ENCODE measurements at places on chromosomes 3 and 15. TPM values are rescaled to one million over a fixed set of nuclear protein-coding genes. Genes with fewer than 3 reads are reported as not detected.

Gene ADAMTS17
- total RNA-seq: 1.9 TPM

Gene MAGI1
- 4.3 TPM for total RNA-seq

Gene HTR3E
- not detected for total RNA-seq

Gene GPR87
- total RNA-seq: 0.53 TPM

Gene TMEM212
- total RNA-seq: not detected

Gene TATDN2
- total RNA-seq: 60.2 TPM

Gene ACTRT3
- total RNA-seq: 0.49 TPM

Gene CELF6
- total RNA-seq: 0.29 TPM

Gene IL17RD
- not detected for total RNA-seq

Gene POC1A
- 29.5 TPM for total RNA-seq

Gene ATP8B4
- 69.2 TPM for total RNA-seq

Gene CCDC50
- total RNA-seq: 21.3 TPM

Gene HIGD2B
- 0.53 TPM for total RNA-seq

Gene MAP6D1
- total RNA-seq: 0.47 TPM

Gene SV2B
- not detected for total RNA-seq

Gene CIB2
- total RNA-seq: 0.94 TPM

- no peak for DNase-seq
Observed at GRCh38 chr15:73558529-73558928, 74.7 kb downstream of the NPTN start.

DNA sequence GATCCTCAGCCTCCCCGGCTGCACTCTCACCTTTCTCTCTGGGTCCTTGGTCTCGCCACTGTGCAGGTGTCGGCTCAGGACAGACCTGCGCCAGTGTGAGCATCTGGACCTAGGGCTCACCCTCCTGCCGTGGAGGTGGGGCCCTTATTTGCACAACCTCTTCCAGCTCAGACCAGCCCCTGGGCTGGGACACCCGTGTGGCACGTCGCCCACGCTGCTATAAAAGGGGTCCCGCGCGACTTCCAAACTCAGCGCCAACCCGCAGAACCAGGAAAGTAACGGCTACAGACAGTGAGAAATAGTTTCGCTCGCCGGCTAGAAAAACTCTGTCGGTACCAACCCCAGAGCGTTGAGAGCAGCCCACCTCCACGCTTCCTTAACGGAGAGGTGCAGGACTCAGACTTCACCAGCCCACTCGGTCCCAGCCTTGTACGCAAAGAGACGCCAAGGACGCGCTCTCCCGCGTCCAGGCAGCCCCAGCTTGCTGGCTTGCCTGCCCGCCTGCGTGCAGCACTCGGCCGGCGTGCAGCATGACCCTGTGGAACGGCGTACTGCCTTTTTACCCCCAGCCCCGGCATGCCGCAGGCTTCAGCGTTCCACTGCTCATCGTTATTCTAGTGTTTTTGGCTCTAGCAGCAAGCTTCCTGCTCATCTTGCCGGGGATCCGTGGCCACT is at the start of the genes DUOX2 and DUOXA2:
DUOX2 (minus strand) TSS at position 97 of the 675 bp plus-strand sequence. CDS start 761 bp downstream, outside the sequence.
DUOXA2 (plus strand) TSS at position 251 of the 675 bp plus-strand sequence; CDS start at position 531, 280 bp downstream.
- DNase-seq: no peak

DNA sequence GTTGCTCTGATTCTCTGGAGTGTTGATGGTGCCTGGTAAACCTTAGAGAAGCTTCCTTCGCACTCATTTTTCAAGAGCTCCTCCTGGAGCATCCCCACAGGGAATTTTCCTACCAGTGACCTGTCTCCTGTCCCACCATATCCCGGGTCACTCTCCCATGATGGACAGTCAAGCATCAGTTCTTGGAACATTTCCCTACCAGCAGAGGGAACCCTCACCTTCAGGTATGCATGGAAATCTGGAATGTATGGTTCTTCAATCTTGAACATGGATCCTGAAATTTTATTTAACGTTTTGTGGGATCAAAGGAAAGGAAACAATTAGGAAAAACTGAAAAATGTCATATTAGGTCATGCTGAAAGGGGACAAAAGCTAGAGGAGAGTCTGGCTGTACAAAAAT is 153.8 kb downstream of the SPATA16 start:
- DNase-seq: no peak

DNA sequence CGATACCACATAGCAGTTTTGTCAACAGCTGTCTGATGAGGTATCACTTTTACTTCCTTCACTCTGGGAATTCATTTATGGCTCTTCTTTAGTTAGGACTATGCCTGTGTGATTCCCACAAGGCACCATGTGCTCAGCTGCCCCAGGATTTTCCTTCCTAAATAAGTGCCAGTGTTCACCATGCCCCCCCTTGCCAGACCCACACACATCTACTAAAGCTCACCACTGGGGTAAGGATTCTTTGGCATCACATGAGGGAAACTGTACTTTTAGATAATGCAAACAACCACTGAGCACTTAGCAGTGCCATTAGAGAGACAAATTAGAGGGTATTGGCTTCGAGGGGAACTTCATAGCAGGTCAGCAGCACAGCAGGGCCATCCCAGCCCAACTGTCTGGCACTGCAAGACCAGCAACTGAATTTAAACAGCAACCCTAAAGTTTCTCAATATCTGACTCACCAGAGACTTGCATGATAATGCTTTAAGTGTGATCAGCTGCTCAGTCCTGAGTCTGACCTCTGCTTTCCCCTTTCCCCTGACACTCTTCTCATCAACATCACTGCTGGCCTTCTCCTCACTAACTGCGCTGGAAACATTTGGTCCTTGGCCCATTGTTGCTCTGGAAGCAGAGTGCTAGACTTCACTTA is 114.3 kb downstream of the STAC start:
- no peak for DNase-seq

- DNase-seq: no peak
Observed at GRCh38 chr3:138344754-138345153, 3.6 kb upstream of the MRAS start.

DNA sequence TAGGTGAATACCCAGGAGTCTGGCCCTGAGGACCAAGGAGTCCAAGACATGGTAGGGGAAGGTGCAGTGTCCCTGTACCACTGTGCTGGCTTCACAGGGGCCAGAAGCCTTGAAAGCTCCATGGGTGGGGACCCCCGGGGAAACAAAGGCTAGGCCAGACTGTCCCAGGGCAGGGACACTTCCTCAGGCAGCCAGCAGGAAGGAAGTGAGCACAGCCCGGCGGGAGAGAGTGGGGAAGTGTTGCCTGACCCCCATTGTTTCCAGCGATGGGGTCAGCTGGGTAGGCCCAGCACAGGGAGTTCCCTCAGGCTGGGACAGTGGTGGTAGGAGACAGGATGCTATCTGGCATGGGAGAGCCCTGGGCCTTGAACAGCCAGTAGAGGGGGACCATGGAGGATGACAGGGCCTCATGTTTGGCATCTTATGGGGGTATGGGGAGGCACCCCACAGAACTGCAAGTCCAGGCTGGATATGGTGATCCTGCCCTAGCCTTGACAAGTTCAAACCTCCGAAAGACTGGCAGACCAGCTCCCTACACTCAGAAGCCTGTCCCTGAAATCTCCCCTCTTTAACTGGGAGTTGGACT is 1.2 kb upstream of the HYAL2 start:
- DNase-seq: peak; percentile 39

DNA sequence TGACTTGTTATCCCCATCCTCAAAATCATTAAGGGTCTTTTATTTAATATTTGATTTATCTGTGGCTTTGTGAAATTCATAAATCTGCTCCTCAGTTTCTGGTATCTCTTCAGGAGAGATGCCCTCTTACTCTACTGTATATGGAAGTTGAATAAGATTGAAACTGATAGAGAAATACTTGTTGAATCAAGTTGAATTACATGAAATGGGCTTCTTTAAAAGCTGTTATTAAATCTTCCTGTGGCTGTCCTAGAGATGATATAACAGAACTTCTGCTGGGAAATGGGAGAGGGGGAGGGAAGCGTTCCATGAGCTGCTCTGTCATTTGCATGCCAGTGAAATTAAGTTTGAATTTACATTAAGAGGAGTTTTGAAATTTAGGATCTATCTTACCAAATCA is 494.4 kb upstream of the TPRG1 start:
- DNase-seq: no peak

- no peak for DNase-seq
Observed at GRCh38 chr15:81454024-81454423, 80.0 kb upstream of the TMC3 start.

DNA sequence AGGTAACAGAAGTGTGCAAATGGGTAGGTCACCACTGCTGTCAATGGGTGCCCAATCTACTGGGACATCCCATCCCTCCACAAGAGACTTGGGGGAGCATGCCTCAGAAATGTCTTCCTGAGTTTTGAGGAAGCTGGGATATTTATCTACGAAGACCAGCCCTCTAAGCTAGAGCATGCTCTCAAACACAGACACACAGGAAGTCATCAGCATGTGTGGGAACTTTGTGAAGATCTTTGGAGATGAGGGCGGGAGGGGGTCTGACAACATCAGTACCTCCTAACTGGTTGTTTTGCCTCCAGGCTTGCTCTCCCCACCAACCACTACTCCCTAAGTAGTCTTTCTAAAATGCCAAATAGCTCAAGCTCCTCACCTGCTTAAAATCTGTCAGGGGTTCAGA is 3.5 kb upstream of the MEF2A start:
- DNase-seq: no peak

DNA sequence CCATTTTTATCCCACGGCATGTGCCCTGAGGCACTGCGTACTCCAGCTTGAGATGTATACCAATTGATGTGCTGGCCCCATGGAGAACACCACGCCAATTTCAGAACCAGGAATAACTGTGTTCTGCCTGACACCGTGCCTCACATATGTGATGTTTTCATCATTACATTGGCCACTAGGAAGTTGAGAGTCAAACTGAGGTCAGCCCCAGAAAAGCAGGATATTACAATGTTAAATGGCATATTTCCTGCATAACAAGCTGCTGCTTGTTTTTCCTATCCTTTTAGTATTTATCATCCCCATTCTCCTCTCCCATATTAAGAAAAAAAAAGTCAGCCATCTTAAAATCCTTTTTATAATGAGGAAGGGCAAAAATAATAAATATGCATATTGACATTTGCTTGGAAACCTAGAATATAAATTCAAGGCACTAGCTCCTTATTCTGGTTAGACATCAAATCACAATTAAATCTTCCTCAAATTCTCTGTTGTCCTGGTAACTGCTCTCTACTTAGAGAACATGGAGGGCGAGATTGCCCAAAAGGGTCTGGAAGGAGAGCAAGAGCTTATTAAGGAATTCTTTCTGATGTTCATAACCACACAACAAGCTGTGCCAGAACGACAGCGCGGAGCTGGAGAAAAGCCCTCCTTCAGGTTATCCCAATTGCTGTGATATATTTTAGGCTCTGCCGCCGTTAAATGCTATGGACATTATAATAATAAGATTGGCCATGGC is 112.6 kb downstream of the UACA start:
- DNase-seq: no peak

DNA sequence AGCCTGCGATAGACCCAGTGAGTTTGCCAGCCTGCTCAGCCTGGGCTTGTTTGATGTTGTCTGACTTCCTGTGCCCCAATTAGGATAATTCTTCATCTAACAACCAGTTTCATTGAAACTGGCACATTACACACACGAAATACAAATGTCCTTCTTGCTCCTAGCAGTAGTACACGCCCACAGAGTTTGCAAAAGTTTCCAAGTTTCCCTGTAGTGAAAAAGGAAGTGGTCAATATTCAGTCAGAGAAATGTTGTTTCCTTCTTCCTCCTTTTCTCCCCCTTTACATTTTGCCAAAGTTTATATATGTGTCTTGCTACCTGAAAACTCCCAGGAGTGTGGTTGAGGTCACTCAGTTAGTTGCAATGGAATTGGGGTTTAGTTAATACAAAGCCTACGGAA is 58.4 kb upstream of the LRTM1 start:
- DNase-seq: no peak

- no peak for DNase-seq
Observed at GRCh38 chr3:99846477-99847160, 29.0 kb downstream of the CMSS1 start.

DNA sequence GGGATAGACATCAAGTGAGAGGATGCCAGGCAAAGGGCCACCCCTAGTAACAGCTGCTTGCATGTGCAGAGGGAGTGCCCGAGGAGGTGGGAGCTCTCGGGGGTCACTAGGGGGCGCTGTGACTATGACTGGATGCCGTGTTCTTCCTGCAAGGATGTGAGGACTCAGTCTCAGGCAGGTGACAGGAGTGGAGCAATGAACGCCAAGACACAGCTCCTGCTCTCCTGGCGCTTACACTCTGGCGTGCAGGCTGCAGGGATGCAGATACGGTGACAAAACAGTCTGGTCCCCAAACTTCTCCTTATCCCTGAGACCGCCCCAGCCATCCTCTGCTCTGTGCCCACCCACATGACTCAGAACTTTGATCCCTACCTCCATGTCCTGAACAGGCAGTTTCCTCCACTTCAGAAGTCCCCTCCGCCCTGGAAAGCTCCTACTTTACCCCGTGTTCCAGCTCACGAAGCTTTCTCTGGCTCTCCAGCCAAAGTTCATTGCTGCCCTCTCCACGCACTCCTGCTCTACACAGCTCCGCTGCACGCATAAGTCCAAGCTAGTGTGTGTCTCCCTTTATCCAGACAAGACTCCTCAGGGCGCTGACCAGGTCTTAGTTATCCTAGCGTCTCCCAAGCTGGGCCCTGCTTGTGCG is 14.7 kb downstream of the RHOV start:
- peak; percentile 91 for DNase-seq

GRCh38 chr15:77702211-77702957 is 69.7 kb upstream of the LINGO1 start:
- DNase-seq: peak; percentile 43

- no peak for DNase-seq
Observed at GRCh38 chr15:32659340-32660155, 18.0 kb downstream of the SCG5 start.

GRCh38 chr15:22788004-22788403 is 1.6 kb downstream of the NIPA1 start:
- no peak for DNase-seq

- no peak for DNase-seq
Observed at GRCh38 chr15:97652041-97652440, 308.5 kb upstream of the ARRDC4 start.

DNA sequence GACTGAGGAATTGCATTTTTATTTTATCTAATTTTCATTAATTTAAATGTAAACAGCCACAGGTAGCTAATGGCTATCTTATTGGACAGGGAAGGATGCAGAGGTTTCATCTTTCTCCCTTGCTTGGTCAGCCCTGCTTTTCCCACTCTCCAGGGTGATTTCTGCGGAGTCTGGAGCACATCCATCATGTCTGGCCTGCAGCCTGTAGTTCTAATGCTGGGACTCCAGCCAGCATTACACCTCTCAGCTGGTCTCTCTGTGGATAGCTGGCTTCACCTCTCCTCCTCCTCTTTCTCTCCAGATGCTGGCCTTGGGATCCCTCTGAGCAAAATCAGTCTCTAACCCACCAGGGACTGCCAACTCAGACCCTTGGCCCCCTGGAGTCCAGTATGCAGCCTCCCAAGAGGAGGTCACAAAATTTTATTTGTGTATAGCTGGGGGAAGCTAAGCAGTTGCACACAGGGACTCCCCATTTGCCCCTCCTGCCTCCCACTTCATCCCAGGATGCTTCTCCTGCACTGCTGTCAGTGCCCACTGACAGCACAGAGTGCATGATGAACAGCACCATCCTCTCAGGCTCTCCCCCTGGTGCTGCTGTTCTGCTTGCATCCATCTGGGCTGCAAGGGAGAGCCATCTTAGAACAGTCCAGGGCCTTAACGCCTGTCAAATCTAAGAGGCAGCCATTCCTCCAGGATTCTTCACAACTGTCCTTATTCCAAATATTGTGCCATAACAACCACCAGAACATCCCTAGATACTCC is 1.7 kb downstream of the BFSP2 start:
- no peak for DNase-seq

- no peak for DNase-seq
Observed at GRCh38 chr15:97661796-97662195, 298.7 kb upstream of the ARRDC4 start.
